ENCODE measurements at places on chromosomes 5 and 9.

- no peak for DNase-seq
These were observed 1.5 kb downstream of the TOR4A start for GRCh38 chr9:137278721-137279711.

GRCh38 chr5:122896598-122897282, 51.3 kb downstream of the SNX24 start:
- no peak for DNase-seq

DNA sequence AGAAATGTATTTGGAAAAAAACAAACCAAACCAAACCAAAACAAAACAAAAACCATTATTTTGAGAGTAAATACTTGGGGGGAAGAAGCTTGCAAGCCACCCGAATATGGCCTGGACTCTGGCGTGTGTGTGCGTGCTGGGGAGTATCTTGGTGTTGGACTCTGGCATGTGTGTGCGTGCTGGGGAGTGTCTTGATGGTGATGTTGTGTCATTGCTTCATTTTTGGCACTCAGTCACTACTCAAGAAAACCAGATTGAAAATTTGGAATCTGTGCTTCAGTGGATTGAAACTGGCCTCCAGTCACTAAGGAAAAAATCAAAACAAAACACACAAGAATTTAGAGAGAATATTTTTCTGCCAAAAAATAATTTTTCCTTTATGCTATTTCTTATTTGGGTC, 76.1 kb downstream of the ARRDC3 start:
- no peak for DNase-seq

DNA sequence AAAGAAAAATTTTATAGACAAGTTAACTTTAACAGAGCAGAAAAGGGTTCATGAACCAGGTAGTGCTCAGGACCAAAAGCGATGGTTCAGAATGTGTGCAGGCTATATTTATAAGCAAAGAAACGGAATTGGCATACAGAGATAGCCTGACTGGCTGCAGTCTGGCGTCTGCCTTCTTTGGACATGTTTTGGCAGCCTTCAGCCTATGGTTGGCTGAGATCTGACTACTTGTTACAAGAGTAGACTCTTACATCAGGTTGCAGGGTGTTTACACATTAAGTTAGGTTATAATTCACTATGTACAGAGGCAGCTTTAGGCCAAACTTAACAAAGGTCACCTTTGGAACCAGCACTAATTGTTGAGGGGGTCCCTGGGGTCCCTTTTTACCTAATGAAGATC, 7.0 kb downstream of the NOP16 start:
- no peak for DNase-seq

GRCh38 chr9:38700695-38701094, 19.2 kb downstream of the FAM240B start:
- DNase-seq, result no peak

GRCh38 chr9:136900988-136901515, 14.7 kb downstream of the TRAF2 start:
- DNase-seq, result no peak

DNA sequence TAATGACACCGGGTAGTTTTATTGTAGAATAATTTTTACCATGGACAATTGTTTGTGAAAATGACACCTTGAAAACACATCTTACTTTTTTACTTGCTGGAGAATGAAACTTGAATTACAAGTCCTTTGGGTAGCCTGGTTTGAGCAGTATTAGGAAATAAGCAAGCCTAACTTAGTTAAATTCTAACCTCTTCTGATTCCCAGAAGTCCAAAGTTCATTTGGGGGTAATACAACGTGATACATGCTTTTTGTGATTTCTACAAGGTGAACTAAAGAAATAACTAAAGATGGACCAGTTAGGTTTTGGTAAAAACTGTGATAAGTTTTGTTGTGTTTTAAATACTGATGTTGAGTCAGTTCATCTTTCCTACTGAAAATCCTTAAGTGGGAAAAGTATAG, 135.4 kb upstream of the DMRT1 start:
- no peak for DNase-seq

- DNase-seq, result no peak
These were observed 47.1 kb downstream of the SPIN1 start for GRCh38 chr9:88435336-88435735.

- DNase-seq, result no peak
These were observed 27.2 kb downstream of the MORN5 start for GRCh38 chr9:122186777-122187470.

- no peak for DNase-seq
These were observed 211.2 kb downstream of the GADD45G start for GRCh38 chr9:89815903-89816573.

- no peak for DNase-seq
These were observed 66.5 kb downstream of the EPB41L4B start for GRCh38 chr9:109254317-109254716.

DNA sequence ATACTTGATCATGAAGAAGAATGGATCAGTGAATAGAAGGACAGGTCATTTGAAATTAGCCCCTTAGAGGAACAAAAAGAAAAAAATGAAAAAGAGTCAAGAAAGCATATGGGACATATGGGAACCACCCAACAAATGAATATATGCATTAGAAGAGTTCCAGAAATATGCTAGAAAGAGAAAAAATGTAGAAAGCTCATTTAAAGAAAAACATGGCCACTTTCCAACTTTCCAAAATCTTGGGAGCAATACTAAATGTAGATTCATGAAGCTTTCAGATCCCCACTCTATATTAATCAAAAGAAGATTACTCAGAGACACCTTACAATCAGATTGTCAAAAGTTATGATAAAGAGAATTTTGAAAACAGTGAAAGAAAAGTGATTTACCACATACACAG, 334.8 kb upstream of the NMUR2 start:
- DNase-seq, result no peak

DNA sequence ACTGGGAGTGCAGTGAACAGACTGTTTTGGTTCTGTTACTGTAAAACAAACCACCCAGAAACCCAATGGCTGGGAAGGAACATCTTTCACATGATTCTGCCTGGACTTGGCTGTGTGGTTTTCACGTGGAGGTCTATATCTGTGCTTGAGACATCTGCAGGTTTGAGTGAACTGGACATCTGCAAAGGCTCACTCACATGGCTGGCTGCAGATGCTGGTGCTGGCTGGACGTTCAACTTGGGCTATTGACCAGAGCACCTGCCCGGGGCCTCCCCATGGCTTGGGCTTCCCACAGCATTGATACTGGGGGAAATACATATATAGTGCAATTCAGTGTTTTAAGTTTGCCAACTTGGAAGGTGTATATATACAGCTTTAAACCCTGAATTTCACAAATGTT, 6.8 kb downstream of the CTSL start:
- DNase-seq, result no peak

GRCh38 chr5:74394916-74395880, 245.3 kb downstream of the ENC1 start:
- DNase-seq, result no peak

DNA sequence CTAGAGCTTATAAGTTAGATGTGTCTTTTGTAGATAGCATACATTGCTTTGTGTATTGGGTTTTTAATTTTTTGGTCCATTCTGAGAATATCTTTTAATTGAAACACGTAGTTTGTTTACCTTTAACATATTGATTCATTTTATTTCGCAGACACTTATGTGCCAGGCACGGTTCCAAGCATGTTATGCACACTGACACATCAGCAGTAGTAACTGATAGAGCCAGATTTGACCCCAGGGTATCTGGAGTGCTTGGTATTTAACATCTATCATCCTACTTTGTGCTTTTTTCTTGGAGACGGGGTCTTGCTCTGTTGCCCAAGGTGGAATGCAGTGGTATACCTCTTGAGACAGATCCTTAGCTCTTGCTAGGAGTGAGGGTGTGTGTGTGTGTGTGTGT, 71.9 kb downstream of the USP20 start:
- no peak for DNase-seq

DNA sequence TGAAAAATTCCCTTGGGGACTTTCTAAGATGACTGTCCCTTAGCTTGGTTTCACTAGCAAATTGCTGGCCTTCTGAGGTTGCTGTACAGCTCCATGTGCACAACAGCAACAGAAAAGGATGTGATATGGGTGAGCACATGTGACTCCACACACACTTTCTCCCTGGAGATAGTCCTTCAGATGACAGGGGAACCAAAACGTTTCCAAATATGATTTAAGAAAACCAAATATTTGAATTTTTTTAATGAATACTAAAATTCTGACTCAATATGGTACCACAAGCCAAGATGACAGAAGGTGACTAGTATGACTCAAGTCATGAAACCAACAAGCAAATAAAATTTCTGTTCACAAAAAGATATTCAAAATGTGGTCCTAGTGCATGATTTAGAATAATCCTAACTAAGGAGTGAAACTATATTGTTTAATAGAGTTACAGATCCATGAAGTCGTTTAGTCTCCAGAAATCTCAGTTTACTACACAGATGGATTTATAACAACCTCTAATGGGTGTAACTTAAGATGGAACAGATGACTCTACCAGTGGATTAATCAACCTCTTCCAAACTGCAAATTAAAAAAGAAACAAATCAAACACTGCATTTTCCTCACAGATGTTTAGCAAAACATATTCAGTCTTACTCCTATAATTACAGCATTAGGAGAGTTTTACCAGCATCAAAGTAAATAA, 144.8 kb upstream of the PIK3R1 start:
- DNase-seq, result no peak

GRCh38 chr9:75188756-75189155, 100.4 kb downstream of the OSTF1 start:
- DNase-seq, result no peak

- no peak for DNase-seq
These were observed 979.1 kb upstream of the CTNND2 start for GRCh38 chr5:12883395-12883794.

DNA sequence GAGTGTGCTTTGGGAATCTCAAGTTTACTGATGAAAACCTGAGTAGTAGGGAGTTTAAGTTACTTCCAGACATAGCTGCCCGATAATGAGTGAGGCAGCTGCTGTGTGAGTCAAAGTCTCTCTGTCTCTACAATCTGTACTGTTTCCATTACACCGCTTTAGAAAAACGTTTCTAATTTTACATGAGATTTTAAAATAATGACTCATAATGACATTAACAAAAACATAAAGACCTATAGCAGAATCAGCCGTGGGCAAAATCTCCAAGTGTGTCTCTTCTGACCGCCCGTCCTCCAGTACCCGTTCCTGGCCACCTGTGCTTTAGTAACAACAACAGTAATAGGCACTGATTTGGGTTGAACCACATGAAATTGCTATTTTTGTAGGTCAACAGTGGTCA, 69.6 kb upstream of the PRRC1 start:
- no peak for DNase-seq

DNA sequence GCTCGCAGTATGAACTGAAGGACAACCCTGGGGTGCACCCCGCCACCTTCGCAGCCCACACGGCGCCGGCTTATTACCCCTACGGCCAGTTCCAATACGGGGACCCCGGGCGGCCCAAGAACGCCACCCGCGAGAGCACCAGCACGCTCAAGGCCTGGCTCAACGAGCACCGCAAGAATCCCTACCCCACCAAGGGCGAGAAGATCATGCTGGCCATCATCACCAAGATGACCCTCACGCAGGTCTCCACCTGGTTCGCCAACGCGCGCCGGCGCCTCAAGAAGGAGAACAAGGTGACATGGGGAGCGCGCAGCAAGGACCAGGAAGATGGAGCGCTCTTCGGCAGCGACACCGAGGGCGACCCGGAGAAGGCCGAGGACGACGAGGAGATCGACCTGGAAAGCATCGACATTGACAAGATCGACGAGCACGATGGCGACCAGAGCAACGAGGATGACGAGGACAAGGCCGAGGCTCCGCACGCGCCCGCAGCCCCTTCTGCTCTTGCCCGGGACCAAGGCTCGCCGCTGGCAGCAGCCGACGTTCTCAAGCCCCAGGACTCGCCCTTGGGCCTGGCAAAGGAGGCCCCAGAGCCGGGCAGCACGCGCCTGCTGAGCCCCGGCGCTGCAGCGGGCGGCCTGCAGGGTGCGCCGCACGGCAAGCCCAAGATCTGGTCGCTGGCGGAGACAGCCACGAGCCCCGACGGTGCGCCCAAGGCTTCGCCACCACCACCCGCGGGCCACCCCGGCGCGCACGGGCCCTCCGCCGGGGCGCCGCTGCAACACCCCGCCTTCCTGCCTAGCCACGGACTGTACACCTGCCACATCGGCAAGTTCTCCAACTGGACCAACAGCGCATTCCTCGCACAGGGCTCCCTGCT, 3.8 kb downstream of the IRX1 start:
- DNase-seq, result no peak

DNA sequence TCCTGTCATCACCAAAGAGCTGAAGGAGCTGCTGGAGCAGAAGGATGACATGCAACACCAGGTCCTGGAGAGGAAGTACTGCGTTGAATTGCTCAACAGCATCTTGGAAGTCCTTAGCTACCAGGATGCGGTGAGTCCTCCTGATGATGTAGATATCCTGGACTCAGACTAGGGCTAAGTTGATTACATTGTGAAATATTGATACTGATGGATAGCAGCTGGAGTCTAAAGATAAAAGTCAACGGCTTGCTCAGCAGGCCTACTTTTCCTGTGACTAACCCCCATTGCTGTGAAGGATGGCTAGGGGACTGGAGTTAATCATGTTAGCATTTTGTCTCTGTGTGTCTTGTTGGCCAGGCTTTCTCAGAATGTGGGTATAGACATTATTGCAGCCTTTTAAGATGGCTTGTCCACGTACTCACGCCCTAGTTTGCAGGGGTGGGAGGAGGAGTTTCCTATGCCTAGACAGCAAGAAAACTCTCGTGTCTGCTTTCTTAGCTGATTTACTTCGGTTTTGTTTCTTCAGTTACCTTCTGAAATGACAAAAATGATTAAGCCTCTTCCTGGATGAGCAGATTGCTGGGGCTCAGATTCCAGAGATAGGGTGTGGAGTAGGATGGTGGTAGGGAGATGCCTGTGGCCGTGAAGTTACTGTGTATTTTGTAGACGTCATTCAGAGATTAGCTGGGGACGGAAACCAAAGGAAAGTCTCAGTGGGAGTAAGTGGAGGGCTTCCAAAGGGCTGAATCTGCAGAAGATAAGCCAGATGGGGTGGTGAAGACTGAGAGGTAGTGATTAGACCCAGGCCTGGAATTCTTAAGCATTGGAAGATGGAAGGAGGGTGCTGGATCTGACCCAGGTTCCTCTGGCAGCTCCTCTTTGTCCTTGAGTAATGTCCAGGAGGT, 166.3 kb downstream of the DOCK2 start:
- no peak for DNase-seq

- DNase-seq, result no peak
These were observed 192.8 kb downstream of the ACTL7B start for GRCh38 chr9:108662956-108663355.

DNA sequence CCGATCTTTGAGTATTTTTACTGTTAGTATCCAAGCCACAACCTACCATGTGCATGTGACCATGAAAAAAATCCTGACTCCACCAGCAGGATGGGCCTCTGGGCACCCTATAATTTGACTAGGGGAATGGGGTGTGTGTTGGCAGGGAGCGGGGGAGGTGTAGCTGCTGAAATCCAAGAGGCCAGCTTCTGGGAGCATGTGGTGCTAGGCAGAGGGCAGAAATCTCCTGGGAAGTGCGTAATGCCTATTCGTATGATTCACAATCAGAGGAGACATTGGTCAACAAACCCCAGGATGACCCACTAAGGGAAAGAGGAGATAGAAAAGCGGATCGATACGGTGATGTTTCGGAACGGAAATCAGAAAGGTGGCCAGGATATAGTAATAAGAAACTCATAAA, 149.9 kb downstream of the ARSB start:
- DNase-seq, result no peak
